ENCODE measurements at places on chromosomes 1 and 21.

DNA sequence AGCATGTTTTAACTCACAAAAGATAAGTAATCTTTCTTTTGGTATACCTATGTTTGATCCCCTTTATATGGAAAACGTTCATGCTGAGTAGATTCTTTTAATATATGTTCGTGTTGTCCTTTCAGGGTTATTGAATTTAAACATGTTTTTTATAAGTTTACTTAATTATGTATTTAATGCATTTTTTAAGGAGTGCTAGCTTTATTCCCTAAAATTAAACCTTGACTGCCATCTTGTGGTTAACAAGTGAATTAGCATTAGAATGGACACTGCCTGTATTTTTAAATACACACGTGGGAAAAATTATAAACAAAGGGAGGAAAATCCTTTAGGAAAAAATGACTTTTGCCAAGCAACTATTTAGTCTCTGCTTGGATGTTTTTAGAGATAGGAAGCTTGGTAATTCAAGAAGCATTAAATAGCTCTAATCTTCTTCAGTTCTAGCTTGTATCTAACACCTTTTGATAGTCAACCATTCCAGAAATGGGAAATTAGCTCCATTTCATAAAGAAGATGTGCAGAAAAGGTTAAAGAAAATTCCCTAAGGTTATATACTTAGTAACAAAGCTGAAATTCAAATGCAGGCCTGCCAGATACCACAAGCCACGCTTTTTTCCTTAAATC, 43.0 kb downstream of the UBE2U start:
- no peak for DNase-seq
- H3K27me3 ChIP-seq, result no peaks in the 10 kb centered on the region
- peak overlapping the region; percentile 39 for H3K27ac ChIP-seq
- H3K4me1 ChIP-seq, result peaks cover 49% of the 10 kb centered on the region
- no peaks in the 10 kb centered on the region for H3K36me3 ChIP-seq

- no peak for DNase-seq
- peaks cover 22% of the 10 kb centered on the region for H3K4me1 ChIP-seq
- H3K27ac ChIP-seq, result no peak overlapping the region
- H3K4me3 ChIP-seq, result no peak overlapping the region
These were observed 48.2 kb upstream of the ARHGEF16 start for GRCh38 chr1:3405974-3406867.

- peaks cover 27% of the 10 kb centered on the region for H3K36me3 ChIP-seq
- peaks cover 12% of the 10 kb centered on the region for H3K4me1 ChIP-seq
- H3K27ac ChIP-seq, result peak overlapping the region; percentile 93
- peak; percentile 74 for DNase-seq
- H3K4me3 ChIP-seq, result peak overlapping the region; percentile 34
These were observed 46.8 kb downstream of the PTPRU start for GRCh38 chr1:29282924-29283803.

- no peak overlapping the region for H3K4me3 ChIP-seq
- H3K36me3 ChIP-seq, result peaks cover 5% of the 10 kb centered on the region
- no peak overlapping the region for H3K27ac ChIP-seq
- H3K4me1 ChIP-seq, result no peaks in the 10 kb centered on the region
- no peaks in the 10 kb centered on the region for H3K27me3 ChIP-seq
These were observed 447 bp downstream of the TTC34 start for GRCh38 chr1:2801046-2801445.

- H3K27me3 ChIP-seq, result peaks cover 11% of the 10 kb centered on the region
- H3K27ac ChIP-seq, result peak overlapping the region; percentile 83
- H3K36me3 ChIP-seq, result no peaks in the 10 kb centered on the region
- peaks cover 53% of the 10 kb centered on the region for H3K4me1 ChIP-seq
- no peak for DNase-seq
These were observed 298.4 kb upstream of the SPAG17 start for GRCh38 chr1:118483245-118484006.

DNA sequence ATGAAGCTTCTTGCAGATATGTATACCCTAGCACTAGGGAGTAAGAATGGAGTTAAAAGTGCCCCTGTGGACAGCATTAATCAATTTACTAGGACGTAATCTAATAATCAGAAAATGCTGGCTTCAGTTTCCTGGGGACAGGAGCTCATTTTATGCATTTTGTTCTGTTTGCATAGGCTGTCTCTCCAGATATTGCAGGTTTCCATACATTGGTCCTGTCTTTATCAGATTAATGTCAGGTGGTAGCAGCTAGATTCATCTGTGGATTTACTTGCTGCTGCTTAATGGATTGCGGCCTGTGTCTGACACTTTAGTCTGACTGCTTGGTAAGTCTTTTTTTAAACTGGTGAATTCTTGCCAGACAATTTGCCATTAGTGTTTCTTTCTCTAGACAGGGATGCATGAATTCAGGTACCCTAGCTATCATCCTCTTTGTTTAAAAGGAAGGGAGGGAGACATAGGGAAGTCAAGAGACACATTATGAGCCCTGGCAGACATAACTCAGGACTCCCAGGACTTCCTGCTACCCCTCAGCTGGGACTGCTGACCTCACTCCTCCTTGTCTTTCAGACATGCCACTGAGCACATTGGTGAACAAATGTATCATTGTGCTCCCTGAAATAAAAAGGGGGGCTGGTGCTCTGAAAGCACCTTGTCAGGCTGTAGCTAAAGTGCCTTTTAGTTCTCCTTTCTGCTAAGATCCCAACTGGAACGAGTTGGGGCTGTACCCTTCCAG, 47.7 kb downstream of the NOS1AP start:
- H3K36me3 ChIP-seq, result no peaks in the 10 kb centered on the region
- no peak overlapping the region for H3K27ac ChIP-seq
- peaks cover 16% of the 10 kb centered on the region for H3K4me1 ChIP-seq
- DNase-seq, result no peak

DNA sequence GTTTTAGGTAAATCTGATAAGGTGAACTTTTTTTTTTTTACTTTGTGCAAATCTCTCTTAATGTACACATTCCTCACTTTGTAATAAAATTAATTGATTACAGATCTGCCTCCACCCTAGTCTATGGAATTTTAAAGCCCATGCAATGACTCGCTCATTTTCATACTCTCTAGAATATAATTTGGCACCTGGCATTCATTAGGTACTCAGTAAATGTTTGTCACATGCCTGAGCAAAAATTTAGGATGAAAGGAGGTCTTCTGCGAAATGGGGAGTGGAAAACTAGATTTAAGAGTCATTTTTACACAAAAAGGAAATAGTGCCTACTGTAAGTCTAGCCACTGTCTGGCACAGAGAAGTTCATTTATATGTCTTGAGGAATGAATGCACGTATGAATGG, 350.1 kb downstream of the DPYD start:
- no peaks in the 10 kb centered on the region for H3K36me3 ChIP-seq
- H3K4me1 ChIP-seq, result peaks cover 39% of the 10 kb centered on the region
- H3K4me3 ChIP-seq, result no peak overlapping the region
- H3K27ac ChIP-seq, result no peak overlapping the region
- H3K27me3 ChIP-seq, result no peaks in the 10 kb centered on the region

- DNase-seq, result no peak
- H3K36me3 ChIP-seq, result no peaks in the 10 kb centered on the region
- peaks cover 24% of the 10 kb centered on the region for H3K4me1 ChIP-seq
- H3K27ac ChIP-seq, result no peak overlapping the region
These were observed 51.5 kb downstream of the TOMM20 start for GRCh38 chr1:235077163-235077540.

DNA sequence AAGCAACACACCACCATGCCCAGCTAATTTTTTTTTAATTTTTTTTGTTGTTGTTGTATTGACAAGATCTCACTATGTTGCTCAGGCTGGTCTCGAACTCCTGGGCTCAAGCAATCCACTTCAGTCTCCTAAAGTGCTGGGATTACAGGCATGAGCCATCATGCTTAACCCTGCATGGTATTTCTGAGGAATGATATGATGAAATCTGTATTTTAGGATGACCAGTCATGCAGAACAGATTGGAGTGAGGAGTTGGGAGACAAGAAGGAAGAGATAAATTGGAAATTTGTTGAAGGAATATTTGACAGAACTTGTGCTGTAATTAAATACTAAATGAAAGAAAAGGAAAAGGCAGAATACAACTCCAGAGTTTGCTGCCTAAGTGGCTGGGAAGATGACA, 4.7 kb upstream of the NDUFS5 start:
- no peak overlapping the region for H3K27ac ChIP-seq
- DNase-seq, result no peak
- H3K4me3 ChIP-seq, result no peak overlapping the region
- H3K36me3 ChIP-seq, result no peaks in the 10 kb centered on the region

DNA sequence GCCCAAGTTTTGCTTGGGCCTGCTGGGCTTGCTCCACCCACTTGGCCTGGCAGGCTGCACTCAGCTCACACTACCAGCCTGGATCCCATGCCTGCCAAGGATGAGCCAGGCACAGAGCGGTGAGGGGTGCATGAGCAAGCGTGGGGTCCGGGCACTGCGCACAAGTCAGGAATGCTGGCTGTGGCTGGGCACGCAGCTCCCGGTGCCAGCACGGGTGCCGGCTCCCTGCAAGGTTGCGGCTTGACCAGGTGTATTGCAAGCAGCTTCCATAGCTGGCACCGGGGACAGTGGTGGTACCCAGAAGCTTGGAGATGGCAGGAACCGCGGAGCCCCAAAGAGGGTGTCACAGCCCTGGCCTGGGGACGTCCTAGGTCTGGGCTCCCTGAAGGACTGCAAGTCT, 224.4 kb upstream of the NRIP1 start:
- H3K4me1 ChIP-seq, result peaks cover 30% of the 10 kb centered on the region
- no peaks in the 10 kb centered on the region for H3K27me3 ChIP-seq
- no peaks in the 10 kb centered on the region for H3K36me3 ChIP-seq
- no peak overlapping the region for H3K27ac ChIP-seq
- no peak overlapping the region for H3K4me3 ChIP-seq

DNA sequence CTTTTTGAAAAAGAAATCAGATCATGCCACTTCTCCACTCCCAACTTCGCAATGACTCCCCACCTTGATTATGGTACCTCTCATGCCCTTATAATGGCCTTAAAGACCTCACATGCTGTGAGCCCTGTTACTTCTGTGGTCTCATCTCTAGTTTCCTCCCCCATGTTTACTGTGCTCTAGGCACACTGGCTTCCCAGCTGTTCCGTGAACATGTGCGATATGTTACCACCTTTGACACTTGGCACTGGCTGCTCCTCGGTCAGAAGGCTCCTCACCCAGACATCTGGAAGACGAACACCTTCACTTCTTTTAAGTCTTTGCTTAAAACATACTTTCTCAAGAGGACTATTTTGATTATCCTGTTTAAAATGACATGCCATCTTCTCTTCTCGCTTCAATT, 14.3 kb upstream of the NTMT2 start:
- DNase-seq, result no peak
- no peaks in the 10 kb centered on the region for H3K36me3 ChIP-seq
- H3K27me3 ChIP-seq, result no peaks in the 10 kb centered on the region
- peak overlapping the region; percentile 60 for H3K27ac ChIP-seq

GRCh38 chr21:32925098-32925497, 100.6 kb upstream of the OLIG2 start:
- no peaks in the 10 kb centered on the region for H3K36me3 ChIP-seq
- H3K4me3 ChIP-seq, result no peak overlapping the region
- no peaks in the 10 kb centered on the region for H3K4me1 ChIP-seq
- H3K27ac ChIP-seq, result no peak overlapping the region
- peaks cover 11% of the 10 kb centered on the region for H3K27me3 ChIP-seq

- peaks cover 9% of the 10 kb centered on the region for H3K27me3 ChIP-seq
- peaks cover 17% of the 10 kb centered on the region for H3K4me1 ChIP-seq
- DNase-seq, result no peak
- no peaks in the 10 kb centered on the region for H3K36me3 ChIP-seq
These were observed 409.2 kb upstream of the PLXNA2 start for GRCh38 chr1:208653426-208653825.

GRCh38 chr1:181971424-181971823, 90.1 kb downstream of the ZNF648 start:
- H3K4me3 ChIP-seq, result no peak overlapping the region
- DNase-seq, result no peak
- peaks cover 9% of the 10 kb centered on the region for H3K27me3 ChIP-seq

DNA sequence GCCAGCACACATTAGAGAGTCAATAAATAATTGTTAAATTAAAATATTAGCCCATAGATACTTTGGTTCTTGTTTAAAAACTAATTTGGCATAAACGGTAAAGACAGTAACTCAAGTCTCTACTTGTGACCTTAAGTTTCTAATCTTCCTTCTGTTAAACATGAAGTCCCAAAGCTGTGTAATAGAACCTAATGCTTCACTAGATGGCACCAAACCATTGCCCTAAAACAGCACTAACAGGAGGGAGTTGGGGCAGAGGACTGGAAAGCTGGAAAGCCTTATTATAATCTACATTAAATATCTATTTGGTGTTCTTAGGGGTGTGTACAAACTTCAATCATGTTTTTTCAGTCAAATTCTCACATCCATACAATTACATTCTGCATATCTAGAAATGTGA, 176.7 kb downstream of the OLFM3 start:
- DNase-seq, result no peak
- peaks cover 2% of the 10 kb centered on the region for H3K27me3 ChIP-seq

- peaks cover 19% of the 10 kb centered on the region for H3K4me1 ChIP-seq
- no peaks in the 10 kb centered on the region for H3K27me3 ChIP-seq
These were observed 4.3 kb downstream of the SLC30A1 start for GRCh38 chr1:211574705-211575104.

DNA sequence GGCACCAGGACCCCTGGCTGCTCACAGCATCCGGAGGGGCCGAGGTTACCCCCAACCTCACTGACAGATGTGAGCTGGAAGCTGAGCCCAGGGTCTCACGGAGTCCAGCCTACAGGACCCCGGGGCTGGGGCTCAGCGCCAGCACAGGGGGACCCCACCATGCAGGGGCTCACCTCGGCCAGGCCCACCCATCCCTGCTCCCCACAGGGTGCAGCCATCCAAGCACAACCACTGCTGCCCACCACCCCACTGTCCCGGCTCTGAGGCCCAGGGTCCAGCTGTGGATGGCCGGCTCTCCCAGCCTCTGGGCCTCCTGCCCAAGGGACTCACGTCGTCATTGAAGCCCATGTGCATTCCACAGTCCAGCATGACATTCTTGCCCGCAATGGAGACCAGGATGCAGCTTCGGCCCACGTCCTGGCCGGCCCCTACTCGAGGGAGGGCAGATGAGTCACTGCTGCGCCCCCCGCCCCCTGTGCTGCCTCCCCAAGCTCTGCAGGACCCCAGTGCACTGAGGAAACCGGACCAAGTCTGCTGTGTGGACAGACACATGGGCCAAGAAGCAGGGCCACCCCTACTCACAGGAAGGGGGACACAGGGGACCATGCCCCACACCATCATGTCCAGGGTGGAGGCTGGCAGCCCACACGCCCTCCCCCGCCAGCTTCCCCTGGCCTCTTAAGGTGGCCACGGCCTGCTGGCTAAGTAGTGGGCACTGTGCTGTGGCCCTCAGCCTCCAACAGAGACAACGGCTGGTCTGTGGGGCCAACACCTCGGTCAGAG, 3.6 kb downstream of the INTS11 start:
- no peak for DNase-seq
- H3K36me3 ChIP-seq, result peaks cover 4% of the 10 kb centered on the region
- H3K4me1 ChIP-seq, result peaks cover 17% of the 10 kb centered on the region
- no peaks in the 10 kb centered on the region for H3K27me3 ChIP-seq

All from mesothelial cell of epicardium (in vitro differentiated cells).